ENCODE measurements at places on chromosomes 12 and 14.

GRCh38 chr14:60114881-60115280 is 23.2 kb downstream of the PCNX4 start:
- no peak for DNase-seq
- H3K4me3 ChIP-seq: no peak overlapping the region
- no peaks in the 10 kb centered on the region for H3K4me1 ChIP-seq
- peaks cover 23% of the 10 kb centered on the region for H3K36me3 ChIP-seq
- no peaks in the 10 kb centered on the region for H3K27me3 ChIP-seq

DNA sequence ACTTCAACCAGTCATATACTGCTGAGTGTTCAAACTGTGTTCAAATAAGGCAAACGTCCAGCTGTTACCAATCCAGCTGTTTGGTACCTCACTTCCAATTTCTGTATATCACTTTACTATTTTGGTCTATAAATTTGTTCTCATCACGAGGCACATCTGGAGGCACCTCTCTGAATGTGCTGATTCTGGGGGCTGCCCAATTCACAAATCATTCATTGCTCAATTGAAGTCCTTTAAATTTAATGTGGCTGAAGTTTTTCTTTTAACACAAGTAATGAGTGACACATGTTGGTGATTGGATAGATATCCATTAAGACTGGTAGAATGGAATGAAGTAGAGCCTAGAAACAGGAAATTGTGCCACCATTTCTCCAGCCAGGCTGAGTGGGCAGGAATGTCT is 617.0 kb upstream of the TMEM132C start:
- H3K4me1 ChIP-seq: no peaks in the 10 kb centered on the region
- no peak for DNase-seq
- H3K27ac ChIP-seq: no peak overlapping the region
- no peak overlapping the region for H3K4me3 ChIP-seq

- H3K4me1 ChIP-seq: no peaks in the 10 kb centered on the region
- H3K27me3 ChIP-seq: peaks cover 1% of the 10 kb centered on the region
- no peaks in the 10 kb centered on the region for H3K36me3 ChIP-seq
- no peak overlapping the region for H3K27ac ChIP-seq
- no peak overlapping the region for H3K4me3 ChIP-seq
These were observed 27.1 kb upstream of the TMTC2 start for GRCh38 chr12:82659343-82660207.

- no peak overlapping the region for H3K4me3 ChIP-seq
- H3K27me3 ChIP-seq: peaks cover 1% of the 10 kb centered on the region
- no peak overlapping the region for H3K27ac ChIP-seq
- H3K36me3 ChIP-seq: no peaks in the 10 kb centered on the region
- peak; percentile 9 for DNase-seq
These were observed 100.8 kb downstream of the CCER1 start for GRCh38 chr12:90854136-90854689.

GRCh38 chr12:121318121-121318520 is 21.6 kb upstream of the CAMKK2 start:
- no peak overlapping the region for H3K4me3 ChIP-seq
- no peaks in the 10 kb centered on the region for H3K27me3 ChIP-seq
- no peaks in the 10 kb centered on the region for H3K4me1 ChIP-seq
- peaks cover 16% of the 10 kb centered on the region for H3K36me3 ChIP-seq
- no peak for DNase-seq

DNA sequence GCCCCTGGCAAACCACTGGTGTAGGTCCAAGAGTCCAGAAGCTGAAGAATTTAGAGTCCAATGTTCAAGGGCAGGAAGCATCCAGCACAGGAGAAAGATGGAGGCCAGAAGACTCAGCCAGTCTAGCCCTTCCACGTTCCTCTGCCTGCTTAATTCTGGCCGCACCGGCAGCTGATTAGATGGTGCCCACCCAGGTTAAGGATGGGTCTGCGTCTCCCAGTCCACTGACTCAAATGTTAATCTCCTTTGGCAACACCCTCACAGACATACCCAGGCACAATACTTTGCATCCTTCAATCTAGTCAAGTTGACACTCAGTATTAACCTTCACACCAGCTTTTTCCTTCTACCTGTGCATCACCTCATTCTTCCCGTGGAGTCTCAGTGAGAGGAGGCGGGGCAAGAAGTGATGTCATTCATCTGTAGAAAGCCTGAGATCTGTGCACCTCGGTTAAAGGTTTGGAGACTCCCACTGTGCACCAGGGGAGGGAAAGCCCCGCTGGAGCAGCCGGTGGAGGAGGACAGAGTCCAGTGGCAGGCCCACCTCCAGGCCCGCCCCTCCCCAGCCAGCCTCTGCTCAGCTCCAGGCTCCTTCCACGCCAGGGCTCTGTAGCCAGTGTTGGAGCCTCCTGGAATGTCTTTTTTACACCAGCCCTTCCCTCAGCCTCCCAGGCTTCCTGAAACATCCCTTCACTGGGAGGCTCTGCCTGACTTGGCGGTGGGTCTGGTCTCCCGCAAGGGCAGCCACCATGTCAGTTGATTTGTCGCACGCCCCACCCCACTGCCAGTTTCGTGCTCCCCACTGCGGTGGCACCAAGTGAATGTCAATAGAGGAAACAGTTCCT is 80.1 kb upstream of the DYNC1H1 start:
- H3K36me3 ChIP-seq: peaks cover 34% of the 10 kb centered on the region
- DNase-seq: no peak
- no peak overlapping the region for H3K4me3 ChIP-seq
- H3K27ac ChIP-seq: no peak overlapping the region
- peaks cover 9% of the 10 kb centered on the region for H3K4me1 ChIP-seq
- no peaks in the 10 kb centered on the region for H3K27me3 ChIP-seq

DNA sequence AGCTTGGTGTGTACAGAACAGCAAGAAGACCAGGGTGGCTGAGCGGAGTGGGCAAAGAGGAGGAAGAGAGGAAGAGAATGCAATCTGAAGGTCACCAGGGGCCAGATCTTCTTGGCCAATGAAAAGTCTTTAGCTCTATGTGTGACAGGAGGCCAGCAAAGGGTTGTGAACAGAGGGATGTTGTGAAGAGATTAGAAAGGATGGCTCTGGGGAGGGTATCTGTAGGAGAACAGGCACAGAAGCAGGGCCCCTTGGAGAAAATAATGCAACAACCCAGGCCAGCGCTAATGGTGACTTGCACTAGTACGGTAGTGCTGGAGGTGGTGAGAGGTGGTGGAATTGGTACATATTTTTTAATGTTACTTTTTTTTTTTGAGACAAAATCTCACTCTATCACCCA is 97.2 kb downstream of the NT5DC3 start:
- no peaks in the 10 kb centered on the region for H3K36me3 ChIP-seq
- H3K4me3 ChIP-seq: no peak overlapping the region
- no peak for DNase-seq
- no peaks in the 10 kb centered on the region for H3K4me1 ChIP-seq

GRCh38 chr12:65818454-65819382 is 5.6 kb upstream of the HMGA2 start:
- H3K4me3 ChIP-seq: no peak overlapping the region
- H3K27ac ChIP-seq: no peak overlapping the region
- no peak for DNase-seq
- H3K36me3 ChIP-seq: no peaks in the 10 kb centered on the region
- H3K27me3 ChIP-seq: peaks cover 12% of the 10 kb centered on the region

- H3K27me3 ChIP-seq: no peaks in the 10 kb centered on the region
- H3K36me3 ChIP-seq: peaks cover 34% of the 10 kb centered on the region
- no peak for DNase-seq
- no peak overlapping the region for H3K4me3 ChIP-seq
These were observed 67.2 kb downstream of the GNS start for GRCh38 chr12:64691795-64692583.

GRCh38 chr14:71586131-71586897 is 345.9 kb upstream of the RGS6 start:
- no peaks in the 10 kb centered on the region for H3K27me3 ChIP-seq
- no peak overlapping the region for H3K4me3 ChIP-seq
- H3K36me3 ChIP-seq: peaks cover 22% of the 10 kb centered on the region
- no peak for DNase-seq

DNA sequence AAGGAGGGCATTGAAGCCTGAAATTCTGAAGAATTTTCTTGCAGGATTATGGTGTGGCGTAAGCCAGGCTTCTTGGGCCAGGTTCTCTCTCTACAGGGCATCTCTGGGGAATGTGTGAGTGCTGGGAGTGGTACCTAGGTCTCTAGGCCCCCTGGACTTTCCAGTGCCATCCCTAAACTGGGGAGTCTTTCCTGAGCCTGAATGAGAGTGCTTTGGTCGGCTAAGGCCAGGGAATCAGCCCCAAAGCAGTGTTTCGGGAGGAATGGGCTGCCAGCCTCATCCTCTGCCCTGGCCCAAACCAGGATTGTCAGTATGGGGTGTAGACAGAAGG is 93.9 kb downstream of the CALM1 start:
- DNase-seq: no peak
- peaks cover 7% of the 10 kb centered on the region for H3K27me3 ChIP-seq
- H3K36me3 ChIP-seq: no peaks in the 10 kb centered on the region
- no peak overlapping the region for H3K27ac ChIP-seq
- H3K4me1 ChIP-seq: no peaks in the 10 kb centered on the region

DNA sequence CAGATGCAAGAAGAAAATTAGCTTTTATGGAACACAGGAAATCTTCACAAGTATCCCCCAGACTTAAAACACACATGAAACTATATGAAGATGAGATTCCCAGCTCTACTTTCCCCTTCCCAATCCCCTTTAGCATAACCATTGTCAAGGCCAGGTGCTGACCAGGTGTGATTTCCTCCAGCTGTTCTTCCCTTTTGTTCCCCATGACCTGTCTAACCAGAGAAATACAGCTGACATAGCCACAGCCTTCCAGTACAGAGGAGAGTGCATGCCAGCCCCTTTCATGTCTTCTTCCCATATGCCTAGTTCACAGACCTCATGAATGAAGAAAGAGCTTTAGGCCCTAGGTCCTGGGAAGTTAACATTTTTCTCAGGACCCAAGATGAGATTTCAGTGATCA is 43.5 kb upstream of the FKBP4 start:
- peaks cover 2% of the 10 kb centered on the region for H3K4me1 ChIP-seq
- peaks cover 13% of the 10 kb centered on the region for H3K36me3 ChIP-seq
- H3K27me3 ChIP-seq: peaks cover 23% of the 10 kb centered on the region
- no peak for DNase-seq
- H3K27ac ChIP-seq: no peak overlapping the region
- H3K4me3 ChIP-seq: no peak overlapping the region

DNA sequence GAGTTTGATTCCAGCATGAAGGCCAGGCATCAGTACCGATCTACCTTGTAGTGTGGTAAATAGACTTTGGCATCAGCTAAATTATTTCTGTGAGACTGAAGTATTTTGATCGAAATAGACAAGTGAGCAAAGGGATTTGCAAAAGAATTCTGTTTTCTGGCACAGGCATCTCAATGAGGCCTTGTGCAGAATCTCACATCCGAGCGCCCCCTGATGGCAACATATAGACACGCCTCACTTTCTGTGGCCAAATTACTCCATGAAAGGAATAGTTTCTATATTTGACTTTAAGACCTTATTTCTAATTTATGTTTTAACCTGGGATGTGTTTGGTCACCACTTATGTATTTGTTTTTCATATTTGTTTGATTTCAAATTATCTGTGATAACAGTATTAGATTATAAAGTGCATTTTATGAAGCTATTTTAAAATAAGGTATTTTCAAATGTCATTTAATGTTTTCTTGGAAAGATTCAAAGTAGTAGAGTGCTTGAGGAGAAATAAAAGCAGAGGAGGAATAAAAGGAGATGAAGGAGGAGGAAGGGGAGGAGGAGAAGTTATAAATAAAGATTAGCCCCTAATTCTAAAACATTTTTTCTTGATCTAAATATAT is 731.9 kb downstream of the NRXN3 start:
- H3K27ac ChIP-seq: no peak overlapping the region
- no peaks in the 10 kb centered on the region for H3K36me3 ChIP-seq
- no peak for DNase-seq
- H3K27me3 ChIP-seq: peaks cover 4% of the 10 kb centered on the region

GRCh38 chr12:24045816-24046257 is 96.4 kb upstream of the SOX5 start:
- H3K4me3 ChIP-seq: no peak overlapping the region
- peaks cover 1% of the 10 kb centered on the region for H3K36me3 ChIP-seq
- H3K27ac ChIP-seq: no peak overlapping the region
- no peaks in the 10 kb centered on the region for H3K4me1 ChIP-seq
- no peaks in the 10 kb centered on the region for H3K27me3 ChIP-seq

GRCh38 chr14:21455592-21455911 is 371 bp downstream of the CHD8 start:
- H3K27ac ChIP-seq: peak overlapping the region; percentile 98
- DNase-seq: no peak
- no peaks in the 10 kb centered on the region for H3K27me3 ChIP-seq
- H3K4me1 ChIP-seq: peaks cover 23% of the 10 kb centered on the region
- H3K4me3 ChIP-seq: peak overlapping the region; percentile 96

- no peak overlapping the region for H3K27ac ChIP-seq
- peaks cover 2% of the 10 kb centered on the region for H3K4me1 ChIP-seq
- H3K4me3 ChIP-seq: no peak overlapping the region
These were observed 93.4 kb upstream of the NCOR2 start for GRCh38 chr12:124660851-124661250.

GRCh38 chr12:40735551-40736230 is 43.5 kb downstream of the CNTN1 start:
- no peaks in the 10 kb centered on the region for H3K36me3 ChIP-seq
- no peaks in the 10 kb centered on the region for H3K27me3 ChIP-seq
- H3K4me1 ChIP-seq: no peaks in the 10 kb centered on the region
- no peak overlapping the region for H3K4me3 ChIP-seq
- H3K27ac ChIP-seq: no peak overlapping the region
- no peak for DNase-seq

GRCh38 chr14:75275598-75275997 is 3.0 kb upstream of the FOS start:
- peak overlapping the region; percentile 90 for H3K27ac ChIP-seq
- H3K4me3 ChIP-seq: no peak overlapping the region
- no peak for DNase-seq

DNA sequence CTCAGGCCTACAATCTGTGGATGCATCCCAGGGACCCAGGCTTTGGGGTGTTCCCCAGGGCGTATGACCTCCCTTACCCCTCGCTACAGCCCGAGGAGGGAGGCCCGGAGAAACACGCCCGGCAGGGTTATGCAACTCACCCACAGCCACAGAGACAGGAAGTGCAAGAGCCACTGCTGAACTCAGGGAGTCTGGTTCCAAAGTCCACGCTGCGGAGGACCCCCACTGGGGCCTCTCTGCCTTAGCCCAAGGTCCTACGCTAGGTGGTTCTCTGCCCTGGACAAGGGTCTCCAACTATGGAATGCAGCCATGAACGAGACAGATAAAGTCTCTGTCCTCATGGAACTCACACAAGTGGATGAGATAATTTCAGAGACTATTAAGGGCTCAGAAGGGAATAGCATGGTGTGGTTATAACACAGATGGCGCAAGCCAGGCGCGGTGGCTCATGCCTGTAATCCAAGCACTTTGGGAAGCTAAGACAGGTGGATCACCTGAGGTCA is 11.3 kb downstream of the SCARB1 start:
- H3K4me1 ChIP-seq: peaks cover 20% of the 10 kb centered on the region
- no peak overlapping the region for H3K4me3 ChIP-seq
- no peak overlapping the region for H3K27ac ChIP-seq
- peaks cover 11% of the 10 kb centered on the region for H3K36me3 ChIP-seq
- no peak for DNase-seq
- H3K27me3 ChIP-seq: no peaks in the 10 kb centered on the region

Data from memory B cell (primary cell).